ENCODE measurements at places on chromosomes 12 and 14.
A peak's percentile ranks its signal among the peaks of the same experiment; 100 is the strongest.

- DNase-seq = no peak
Observed at GRCh38 chr12:110935588-110935987, 15.2 kb upstream of the MYL2 start.

DNA sequence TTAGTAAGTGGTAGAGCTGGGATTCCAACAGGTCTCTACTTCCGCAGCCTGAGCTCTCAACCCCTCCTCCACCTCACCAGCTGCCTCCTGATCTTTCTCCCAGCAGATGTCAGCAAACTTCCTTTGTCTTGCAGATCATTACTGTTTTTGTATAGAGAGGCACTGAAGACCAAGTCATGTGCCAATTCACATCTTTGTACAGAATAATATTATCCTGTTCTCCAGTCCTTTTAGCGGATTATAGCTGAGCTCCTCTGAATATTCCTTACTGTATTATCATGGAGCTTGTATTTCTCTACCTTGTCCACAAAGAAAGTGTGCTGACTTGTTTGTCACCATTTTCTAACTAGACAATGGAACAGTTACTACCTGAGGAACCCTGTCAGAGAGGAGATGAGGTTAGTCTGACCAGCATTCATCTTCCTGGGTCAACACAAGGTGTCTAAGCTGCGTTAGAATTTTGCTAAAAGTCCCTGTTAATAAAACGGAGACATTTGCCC, 142.3 kb upstream of the ARHGAP5 start:
- no peak for DNase-seq

- DNase-seq = no peak
Observed at GRCh38 chr14:98908050-98908449, 363.9 kb downstream of the BCL11B start.

GRCh38 chr14:101217080-101217463, 313.6 kb upstream of the RTL1 start:
- DNase-seq = no peak

DNA sequence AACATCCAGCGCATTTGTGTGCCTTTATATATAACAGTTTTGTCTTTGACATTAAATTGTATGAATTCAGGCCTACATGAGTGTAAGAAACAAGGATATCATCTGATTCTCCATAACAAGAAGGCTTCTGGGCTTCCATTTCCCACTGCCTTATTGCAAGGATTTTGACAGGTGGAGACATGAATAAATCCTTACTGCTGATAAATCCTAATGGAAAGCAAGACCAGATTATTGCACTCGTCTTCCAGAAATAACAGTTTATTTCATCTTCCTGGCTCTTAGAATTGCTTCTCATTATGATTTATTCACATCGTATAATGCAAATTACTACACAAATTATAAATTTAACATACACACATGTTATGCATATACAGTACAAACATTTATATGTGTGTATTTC, 348.1 kb downstream of the MDGA2 start:
- no peak for DNase-seq

GRCh38 chr12:69055706-69056105, 122.7 kb upstream of the CPM start:
- DNase-seq = no peak

GRCh38 chr12:68924546-68924945, 8.4 kb downstream of the CPM start:
- no peak for DNase-seq

- no peak for DNase-seq
Observed at GRCh38 chr12:57797933-57798332, 15.3 kb downstream of the TSFM start.

DNA sequence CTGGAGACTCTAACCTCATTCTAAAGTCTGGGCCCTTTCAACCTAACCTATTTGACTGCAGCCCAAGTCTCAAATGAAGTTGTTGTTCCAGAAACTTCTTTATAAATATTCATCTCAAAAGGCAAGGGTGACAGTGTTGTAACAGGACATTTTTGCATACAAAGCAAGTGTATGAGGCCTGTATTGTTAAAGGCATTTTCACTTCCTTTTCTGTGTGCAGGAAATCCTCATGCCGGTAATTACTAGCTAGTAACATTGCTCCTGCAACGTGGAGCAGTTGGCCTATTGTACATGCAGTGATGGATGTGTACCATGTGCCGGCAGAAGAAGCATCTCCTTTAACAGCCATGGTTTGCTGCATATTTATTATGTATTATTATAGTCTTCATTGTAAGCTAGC, 156.5 kb upstream of the RMST start:
- no peak for DNase-seq

- DNase-seq = no peak
Observed at GRCh38 chr12:60197589-60197988, 601.8 kb downstream of the SLC16A7 start.

DNA sequence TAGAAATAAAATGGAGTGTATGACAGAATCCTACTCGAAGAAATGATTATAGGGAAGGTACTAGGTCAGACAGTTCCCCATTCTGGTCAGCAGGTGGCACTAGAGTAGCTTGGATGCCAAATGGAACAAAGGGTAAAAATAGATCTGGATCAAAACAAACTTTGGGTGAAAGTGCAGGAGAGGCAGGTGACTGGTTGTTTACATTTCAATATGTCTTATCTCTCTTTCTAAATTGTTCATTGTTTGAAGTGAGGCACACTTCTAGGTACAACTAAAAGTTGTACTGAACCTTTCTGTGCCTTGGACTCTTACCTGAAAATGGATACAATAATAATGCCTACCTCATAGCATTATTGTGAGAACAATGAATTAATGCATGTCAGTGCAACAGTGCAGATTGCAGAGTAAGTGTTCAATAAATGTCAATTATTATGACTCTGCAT, 62.0 kb upstream of the OSBPL8 start:
- DNase-seq = no peak

- no peak for DNase-seq
Observed at GRCh38 chr12:86663173-86663572, 407.0 kb upstream of the MGAT4C start.

GRCh38 chr12:59570145-59570544, 25.7 kb upstream of the SLC16A7 start:
- no peak for DNase-seq

- DNase-seq = peak; percentile 24
Observed at GRCh38 chr14:69358233-69358963, 39.7 kb downstream of the ERH start.

- no peak for DNase-seq
Observed at GRCh38 chr14:85315733-85316290, 214.1 kb upstream of the FLRT2 start.

Data from activated CD8-positive, alpha-beta memory T cell treated with anti-CD3 and anti-CD28 coated beads for 48 hours (primary cell).